ENCODE measurements at places on chromosomes 6 and 20. TPM values are rescaled to one million over a fixed set of nuclear protein-coding genes. Genes with fewer than 3 reads are reported as not detected.

SLC22A7 gene
- total RNA-seq: 0.25 TPM

ZBTB46 gene
- total RNA-seq: 18.7 TPM

MICB gene
- total RNA-seq: 0.25 TPM

BRPF3 gene
- 20.4 TPM for total RNA-seq

SYCP2L gene
- 7.1 TPM for total RNA-seq

CRISP3 gene
- total RNA-seq: not detected

INSM1 gene
- 13.3 TPM for total RNA-seq

WRNIP1 gene
- total RNA-seq: 33.4 TPM

TNFRSF6B gene
- 0.49 TPM for total RNA-seq

MYBL2 gene
- total RNA-seq: 0.98 TPM

OR12D2 gene
- not detected for total RNA-seq

FUCA2 gene
- total RNA-seq: 9.1 TPM

IPCEF1 gene
- 10.1 TPM for total RNA-seq

CLPSL2 gene
- total RNA-seq: not detected

SRMS gene
- total RNA-seq: not detected

NRSN1 gene
- total RNA-seq: 28.8 TPM

Data from temporal lobe (tissue), 4 donors.